ENCODE measurements at places on chromosomes 5 and 9. TPM values are rescaled to one million over a fixed set of nuclear protein-coding genes. Genes with fewer than 3 reads are reported as not detected.
A peak's percentile ranks its signal among the peaks of the same experiment; 100 is the strongest.

- no peak for DNase-seq
Measured at GRCh38 chr5:74382987-74383593, 257.4 kb downstream of the ENC1 start.

GRCh38 chr9:130834371-130835336, at the start of gene ABL1:
TSS of gene ABL1 (plus strand) at chr9:130835254. CDS start at chr9:130835447, 193 bp downstream.
- DNase-seq, result peak; percentile 90

The TRAF1 gene
- total RNA-seq, result 124 TPM

The CD180 gene
- 0.07 TPM for total RNA-seq

DNA sequence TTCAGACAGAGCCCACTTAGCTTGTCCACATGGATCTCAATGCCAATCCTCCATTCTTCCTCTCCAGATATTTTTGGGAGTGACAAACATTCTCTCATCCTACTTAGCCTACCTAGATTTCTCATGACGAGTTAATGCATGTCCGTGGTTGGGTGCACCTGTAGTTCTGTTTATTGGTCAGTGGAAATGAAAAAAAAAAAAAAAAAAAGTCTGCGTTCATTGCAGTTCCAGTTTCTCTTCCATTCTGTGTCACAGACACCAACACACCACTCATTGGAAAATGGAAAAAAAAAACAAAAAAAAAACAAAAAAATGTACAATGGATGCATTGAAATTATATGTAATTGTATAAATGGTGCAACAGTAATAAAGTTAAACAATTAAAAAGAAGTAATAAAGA, 59.0 kb downstream of the BASP1 start:
- no peak for DNase-seq

- no peak for DNase-seq
Measured at GRCh38 chr5:134547999-134548658, 22.7 kb downstream of the JADE2 start.

DNA sequence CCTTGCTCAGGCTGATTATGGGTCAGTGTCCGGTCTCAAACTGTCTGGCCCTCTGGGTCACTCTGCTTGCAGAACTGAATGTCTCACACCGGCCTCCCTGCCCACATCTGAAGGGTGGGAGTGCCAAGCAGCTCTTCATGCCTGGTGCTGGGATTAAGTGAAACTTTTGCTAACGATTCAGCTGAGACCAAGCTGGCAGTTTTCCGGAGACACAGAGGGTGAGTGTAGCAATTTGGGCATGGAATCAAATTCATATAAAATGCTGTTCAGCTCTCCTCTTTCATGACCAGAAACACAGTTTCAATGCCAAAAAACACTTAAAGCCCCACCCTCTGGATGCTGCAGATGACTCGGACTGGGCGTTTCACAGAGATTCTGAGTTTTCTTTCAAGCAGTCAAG, 207.5 kb downstream of the NXNL2 start:
- DNase-seq, result no peak

Measured in activated CD4-positive, alpha-beta memory T cell treated with anti-CD3 and anti-CD28 coated beads for 36 hours (primary cell).